SW 1271 (cell line): ENCODE measurements at places on chromosomes 13 and 19.
A peak's percentile ranks its signal among the peaks of the same experiment; 100 is the strongest.

DNA sequence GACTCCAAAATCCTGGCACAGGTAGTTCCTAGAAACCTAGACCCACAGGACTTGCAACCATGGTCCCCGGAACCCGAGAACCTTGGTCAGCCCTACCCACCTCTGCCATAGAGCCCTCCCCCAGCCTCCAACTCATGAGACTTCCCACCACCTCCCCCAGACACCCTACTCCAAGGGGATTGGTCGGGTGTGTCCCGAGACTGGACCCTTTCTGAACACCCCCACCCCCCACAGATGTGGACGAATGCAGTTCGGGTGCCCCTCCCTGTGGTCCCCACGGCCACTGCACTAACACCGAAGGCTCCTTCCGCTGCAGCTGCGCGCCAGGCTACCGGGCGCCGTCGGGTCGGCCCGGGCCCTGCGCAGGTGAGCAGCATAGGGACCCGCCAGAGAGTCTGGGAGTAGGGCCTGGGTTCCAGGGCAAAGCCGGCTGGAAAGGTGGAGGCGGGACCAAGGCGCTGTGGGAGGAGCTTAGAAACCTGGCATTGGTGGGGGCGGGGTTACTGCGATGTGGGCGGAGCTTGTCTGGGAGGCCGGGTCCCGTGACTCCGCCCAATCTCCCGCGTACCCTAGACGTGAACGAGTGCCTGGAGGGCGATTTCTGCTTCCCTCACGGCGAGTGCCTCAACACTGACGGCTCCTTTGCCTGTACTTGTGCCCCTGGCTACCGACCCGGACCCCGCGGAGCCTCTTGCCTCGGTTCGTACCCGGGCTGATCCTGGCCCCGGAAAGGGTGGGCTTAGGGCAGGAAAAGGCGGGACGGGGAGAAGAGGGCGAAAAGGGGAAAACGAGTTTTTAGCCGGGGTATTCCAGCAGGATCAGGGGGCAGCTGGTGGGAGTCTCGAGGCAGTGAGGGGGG is 11.9 kb downstream of the LTBP4 start:
- DNase-seq = no peak

DNA sequence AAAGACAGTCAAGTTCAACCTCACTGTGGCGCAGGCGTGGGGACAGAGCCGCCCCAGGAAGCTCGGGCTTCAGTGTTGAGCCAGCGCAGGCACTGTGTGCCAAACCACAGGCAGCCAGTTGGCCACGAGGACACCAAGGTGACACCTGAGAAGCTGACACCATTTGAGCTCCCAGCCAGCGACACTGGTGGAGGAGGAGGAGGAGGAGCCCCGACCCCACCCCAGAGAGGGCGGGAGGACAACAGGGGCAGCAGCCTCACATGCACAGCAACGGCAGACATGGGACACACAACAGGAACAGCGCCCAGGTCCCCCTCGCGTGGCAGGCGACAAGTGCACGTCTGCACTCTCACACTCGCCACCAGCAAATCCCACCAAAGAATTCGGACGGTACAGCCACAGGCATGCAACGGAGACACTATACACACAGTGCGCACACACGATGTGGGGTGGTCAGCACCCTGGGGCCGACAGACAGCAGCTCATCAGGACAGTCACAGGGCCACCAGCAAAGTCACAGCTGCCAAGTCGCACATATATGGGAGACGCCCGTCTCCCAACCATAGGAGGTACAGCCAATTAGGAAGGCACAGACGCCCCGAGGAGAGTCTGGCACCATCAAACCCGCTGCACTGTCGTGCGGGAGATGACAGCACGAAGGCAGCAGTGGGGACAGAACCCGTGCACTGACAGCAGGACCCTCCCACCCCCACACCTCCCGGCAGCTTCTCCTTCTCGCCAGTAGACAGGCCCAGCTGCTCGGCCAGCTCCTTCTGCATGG is 3.4 kb downstream of the EIF3G start:
- DNase-seq = no peak

DNA sequence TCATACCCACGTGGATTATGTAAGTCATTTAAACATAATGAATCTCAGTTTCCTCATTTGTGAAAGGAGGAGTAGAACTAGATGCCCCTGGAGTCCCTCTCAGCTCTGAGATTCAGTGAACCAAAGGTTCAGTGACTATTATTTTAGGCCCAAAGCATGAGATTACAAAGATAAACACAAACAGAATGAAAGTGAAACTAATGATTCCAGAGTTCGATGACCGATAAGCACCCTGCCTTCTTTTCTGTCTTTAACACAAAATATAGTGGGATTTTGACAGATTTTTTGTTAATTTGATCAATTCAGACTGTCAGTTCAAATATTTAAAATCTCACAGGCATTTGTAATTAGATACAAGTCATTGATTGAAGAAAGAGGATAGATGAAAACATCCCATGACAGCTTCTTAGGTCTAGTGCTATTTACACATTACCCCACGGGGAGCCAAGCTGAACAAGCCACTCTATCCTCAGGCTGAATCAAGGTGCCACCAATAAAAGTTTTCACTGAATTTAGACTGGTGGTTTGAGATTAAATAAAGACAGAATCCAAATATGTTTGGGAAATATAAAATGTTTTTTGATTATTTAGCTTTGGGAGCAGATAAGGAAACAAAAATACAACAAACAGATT is 64.6 kb upstream of the RAP2A start:
- DNase-seq = no peak

DNA sequence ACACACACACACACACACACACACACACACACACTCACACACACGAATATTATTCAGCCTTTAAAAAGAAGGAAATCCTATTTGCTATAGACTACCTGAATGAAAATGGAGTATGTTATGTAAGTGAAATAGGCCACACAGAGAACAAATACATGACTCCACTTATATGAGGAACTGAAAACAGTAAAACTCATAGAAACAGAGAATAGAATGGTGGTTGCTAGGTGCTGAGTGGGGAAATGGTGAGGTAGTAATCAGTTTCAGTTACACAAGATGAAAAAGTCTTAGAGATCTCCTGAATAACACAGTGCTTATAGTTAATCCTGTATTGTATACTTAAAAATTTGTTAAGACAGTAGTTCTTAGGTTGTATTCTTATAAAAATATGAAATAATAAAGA is 8.2 kb downstream of the ZNF677 start:
- no peak for DNase-seq

DNA sequence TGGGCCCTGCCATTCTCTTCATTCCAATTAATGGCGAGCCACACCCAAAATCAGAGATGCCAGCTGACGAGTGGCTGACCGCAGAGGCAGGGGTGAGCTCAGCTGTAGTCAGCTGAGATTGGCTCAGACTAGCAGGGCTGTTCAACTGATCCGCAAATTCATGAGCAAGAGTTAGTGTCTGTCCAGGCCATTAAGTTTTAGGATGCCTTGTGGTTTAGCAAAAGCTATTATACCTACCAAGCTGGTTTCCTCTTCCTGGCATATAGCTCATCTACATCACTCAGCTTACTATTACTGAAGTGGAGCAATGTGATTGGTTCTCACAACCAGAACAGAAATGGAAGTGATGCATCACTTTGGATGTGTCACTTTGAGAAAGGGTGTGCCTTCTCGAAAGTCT is 148.7 kb downstream of the NALCN start:
- no peak for DNase-seq

DNA sequence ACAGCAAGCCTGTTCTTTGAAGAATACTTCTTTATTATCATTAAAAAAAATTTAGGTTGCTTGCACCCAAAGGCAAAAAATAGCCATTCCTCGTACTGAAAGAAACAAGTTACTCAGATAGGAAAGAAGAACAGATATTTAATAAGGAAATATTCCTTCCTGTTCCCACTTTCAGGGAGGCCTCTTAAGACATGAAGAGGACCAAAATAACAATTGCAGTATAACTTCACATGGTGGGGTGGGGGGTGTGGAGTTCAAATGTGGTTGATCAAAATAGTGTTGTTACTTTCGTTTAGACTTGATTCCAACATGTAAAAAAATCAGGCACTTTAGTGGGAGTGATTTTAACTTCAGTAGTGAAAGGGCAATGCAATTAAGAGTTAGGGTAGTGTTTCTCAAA is 3.6 kb downstream of the RGCC start:
- DNase-seq = no peak

DNA sequence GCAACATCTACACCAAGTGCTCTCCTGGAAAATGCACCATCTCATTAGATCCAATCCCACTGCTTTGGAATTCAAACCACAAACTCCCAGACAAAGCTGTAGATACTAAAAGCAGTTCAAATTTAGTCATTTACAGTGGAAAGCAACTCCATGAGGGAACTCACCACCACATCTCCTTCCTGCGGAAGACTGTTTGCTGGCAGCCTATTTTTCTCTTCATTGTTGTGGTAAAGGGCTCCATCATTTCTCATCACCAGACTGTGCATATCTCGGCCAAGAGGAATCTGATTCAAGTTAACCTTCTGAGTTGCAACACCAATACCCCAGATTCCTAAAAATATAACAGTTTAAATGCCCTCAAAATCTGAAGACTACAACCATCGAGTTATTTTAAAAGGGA is 8.4 kb downstream of the SPRYD7 start:
- DNase-seq = no peak

DNA sequence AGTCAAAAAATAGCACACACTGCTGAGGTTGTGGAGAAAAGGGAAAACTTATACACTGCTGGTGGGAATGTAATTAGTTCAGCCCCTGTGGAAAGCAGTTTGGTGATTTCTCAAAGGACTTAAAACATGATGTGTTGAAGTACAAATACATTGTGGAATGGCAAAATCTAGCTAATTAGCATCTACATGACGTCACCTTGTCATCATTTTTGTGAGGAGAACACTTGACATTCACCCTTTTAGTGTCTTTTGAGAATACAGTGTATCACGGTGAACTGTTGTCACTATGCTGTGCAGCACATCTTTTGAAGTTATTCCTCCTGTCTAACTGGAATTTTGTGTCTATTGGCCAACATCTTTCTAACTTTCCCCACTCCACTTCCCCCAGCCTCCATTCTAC is 5.6 kb downstream of the OR7A10 start:
- no peak for DNase-seq

DNA sequence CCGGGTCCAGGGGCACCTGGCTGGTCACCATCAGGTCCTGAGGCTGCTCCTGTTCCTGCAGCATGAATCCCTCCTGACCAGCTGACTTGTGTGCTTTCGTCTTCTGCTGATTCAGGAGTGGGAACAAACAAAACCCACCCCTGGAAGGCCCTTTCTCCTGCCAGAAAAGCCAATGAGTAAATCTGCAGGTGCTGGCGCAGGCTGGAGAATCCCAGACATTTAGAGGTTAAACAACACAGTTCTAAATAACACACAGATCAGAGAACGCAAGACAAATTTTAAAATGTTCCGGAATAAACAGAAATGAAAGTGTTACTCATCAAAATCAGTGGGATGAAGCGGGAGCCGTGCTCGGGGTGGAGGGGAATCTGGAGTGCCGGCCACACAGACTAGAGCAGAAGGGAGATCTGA is 60.6 kb upstream of the C13orf46 start:
- no peak for DNase-seq

GRCh38 chr19:40381321-40381720 is 8.7 kb downstream of the HIPK4 start:
- no peak for DNase-seq

DNA sequence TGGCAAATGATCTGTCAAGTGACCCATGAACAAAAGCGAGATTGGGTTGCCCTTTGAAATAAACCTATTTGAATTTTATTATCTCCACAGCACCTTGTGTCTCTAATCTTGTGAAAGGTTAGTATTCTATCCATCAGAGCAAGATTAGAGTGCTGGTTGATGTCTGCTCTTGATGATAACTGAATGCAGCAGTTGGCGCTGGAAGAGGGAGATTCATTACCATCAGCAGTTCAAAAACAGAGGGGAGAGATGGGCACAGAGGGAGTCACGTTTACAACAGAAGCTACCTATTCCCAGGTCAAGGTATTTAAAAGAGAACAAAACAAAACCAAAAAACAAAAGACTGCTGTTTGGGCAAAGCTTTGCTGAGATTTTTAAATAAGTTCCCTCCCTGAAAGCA is 588.1 kb downstream of the GPC6 start:
- DNase-seq = no peak

- DNase-seq = no peak
Observed at GRCh38 chr13:98890186-98890585, 87.7 kb downstream of the DOCK9 start.

DNA sequence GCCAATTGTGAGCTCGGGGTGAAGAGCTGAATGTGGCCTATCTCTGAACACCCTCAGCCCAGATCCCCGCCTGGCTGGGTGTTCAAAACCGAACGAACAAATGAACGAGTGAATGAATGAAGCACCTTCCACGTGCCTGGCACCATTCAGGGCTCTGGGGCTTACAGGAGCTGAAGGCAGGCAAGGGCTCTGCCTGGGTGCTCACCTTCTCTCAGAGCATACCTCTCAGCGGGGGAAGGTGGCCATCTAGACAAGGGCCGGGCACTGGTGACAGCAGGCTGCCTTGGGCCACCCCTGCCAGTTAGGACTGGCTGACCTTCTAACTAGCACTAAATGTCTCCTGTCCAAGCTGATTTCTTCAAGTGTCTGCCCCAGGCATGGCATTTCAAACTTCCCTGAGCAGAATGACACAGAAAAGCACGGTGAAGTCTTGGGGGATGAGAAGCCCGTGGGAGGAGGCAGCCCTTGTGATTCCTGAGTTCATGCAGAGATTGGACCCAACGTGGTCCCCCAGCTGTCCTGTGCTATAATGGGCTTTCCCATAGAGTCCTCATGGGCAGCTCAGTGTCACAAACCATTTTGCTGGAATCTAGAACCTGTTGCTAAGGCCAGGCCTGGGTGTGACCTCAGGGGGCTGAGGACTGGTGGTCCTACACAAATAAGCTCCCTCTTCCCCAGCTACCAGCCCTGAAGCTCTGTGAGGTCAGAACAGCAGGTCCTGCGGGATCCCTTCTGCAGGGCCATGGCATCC is 27.9 kb upstream of the VSTM2B start:
- DNase-seq = no peak

GRCh38 chr13:98484289-98485219 is 92.4 kb downstream of the STK24 start:
- peak; percentile 97 for DNase-seq

DNA sequence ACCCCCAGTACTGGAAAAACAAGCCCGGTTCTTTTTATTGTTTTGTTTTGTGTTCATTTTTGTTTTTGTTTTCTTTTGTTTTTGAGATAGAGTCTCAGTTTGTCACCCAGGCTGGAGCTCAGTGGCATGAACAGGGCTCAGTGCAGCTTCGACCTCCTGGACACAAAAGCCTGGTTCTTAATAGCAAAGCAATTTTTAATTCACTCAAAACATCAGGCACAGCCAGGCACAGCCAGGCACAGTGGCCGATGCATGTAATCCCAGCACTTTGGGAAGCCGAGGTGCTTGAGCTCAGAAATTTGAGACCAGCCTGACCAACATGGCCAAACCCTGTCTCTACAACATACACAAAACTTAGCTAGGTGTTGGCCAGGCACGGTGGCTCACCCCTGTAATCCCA is 30.7 kb downstream of the INSR start:
- no peak for DNase-seq

GRCh38 chr13:32594157-32594738 is 8.0 kb downstream of the PDS5B start:
- no peak for DNase-seq

GRCh38 chr13:56102641-56103040 is 1038.1 kb upstream of the PRR20A start:
- no peak for DNase-seq
